ENCODE measurements at places on chromosomes 2 and 18.

DNA sequence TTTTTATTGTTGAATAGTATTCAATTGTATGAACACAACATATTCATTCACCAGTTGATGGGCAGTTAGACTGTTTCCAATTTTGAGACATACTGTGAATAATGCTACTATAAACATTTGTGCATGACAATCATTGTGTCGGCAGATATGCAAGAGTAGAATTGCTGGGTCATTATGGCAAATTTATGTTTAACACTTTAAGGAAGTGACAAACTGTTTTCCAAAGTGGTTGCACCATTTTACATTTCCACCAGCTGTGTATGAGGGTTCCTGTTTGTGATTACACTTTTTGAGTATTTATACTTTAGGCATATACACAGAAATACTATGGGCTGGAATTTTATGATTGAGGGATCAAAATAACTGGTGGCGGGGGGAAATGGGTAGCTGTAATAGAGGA, 61.2 kb downstream of the MAP4K3 start:
- no peak for DNase-seq

DNA sequence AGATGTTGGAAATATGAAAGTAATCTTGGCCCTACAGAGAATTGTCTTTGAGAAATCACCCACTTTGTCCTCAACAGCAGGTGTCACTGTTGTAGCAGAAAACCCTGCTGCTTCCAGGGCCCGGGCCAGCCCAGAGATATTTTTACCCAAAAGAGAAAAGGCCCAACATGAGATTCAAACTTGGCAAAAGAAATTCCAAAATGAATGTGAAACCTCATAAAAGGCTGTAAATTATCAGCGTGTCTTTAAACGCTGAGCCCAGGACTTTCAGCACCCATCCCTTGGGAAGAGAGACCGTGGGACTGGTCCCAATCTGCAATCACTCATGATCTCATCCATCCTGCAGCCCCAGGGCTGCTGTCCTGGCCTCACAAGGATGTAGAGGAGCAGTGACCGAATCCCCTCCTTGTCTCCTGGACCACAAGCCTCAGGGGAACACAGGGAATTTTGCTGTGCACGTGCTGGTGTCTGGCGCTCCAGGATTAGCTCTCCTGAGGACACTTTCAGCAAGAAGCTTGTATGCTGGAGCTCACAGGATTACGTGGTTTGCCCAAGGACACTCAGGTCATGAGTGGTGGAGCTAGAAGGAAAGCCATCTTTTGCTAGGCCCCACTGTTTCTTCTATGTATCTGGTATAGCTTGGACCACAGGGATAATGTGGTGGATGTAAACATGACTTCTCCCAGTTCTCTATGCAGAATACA, 202.1 kb downstream of the RNF144A start:
- DNase-seq = no peak

GRCh38 chr2:138503652-138504051, 2.1 kb downstream of the SPOPL start:
- no peak for DNase-seq

- DNase-seq = no peak
Observed at GRCh38 chr18:78739115-78739514, 240.5 kb upstream of the SALL3 start.

DNA sequence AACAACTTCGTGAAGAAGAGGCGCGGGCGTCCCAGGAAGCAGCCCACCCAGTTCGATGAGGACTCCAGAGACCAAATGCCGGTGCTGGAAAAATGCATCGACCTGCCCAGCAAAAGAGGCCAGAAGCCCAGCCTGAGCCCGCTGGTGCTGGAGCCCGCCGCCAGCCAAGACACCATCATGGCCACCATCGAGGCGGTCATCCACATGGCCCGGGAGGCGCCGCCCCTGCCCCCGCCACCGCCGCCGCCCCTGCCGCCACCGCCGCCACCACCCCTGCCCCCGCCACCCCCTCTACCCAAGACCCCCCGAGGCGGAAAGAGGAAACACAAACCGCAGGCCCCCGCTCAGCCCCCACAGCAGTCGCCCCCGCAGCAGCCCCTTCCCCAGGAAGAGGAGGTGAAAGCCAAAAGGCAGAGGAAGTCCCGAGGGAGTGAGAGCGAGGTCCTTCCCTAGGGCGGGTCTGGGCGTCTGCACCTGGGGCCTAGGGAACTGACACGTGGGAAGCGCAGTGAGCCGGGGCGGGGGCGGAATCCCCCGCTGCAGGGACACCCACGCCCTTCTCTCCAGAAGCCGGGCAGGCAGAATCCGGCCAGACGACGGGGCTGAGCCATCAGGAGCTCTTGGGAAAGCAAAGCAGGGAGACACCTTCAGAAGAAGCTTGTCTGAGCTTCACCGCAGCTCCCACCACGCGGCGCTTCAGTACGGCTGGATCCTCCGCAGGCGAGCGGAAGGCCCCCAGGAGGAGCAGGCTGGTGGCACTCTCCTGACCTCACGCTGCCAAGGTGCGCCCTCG, 382.8 kb downstream of the SETBP1 start:
- no peak for DNase-seq
